ENCODE measurements at places on chromosomes 5 and 9.
A peak's percentile ranks its signal among the peaks of the same experiment; 100 is the strongest.

DNA sequence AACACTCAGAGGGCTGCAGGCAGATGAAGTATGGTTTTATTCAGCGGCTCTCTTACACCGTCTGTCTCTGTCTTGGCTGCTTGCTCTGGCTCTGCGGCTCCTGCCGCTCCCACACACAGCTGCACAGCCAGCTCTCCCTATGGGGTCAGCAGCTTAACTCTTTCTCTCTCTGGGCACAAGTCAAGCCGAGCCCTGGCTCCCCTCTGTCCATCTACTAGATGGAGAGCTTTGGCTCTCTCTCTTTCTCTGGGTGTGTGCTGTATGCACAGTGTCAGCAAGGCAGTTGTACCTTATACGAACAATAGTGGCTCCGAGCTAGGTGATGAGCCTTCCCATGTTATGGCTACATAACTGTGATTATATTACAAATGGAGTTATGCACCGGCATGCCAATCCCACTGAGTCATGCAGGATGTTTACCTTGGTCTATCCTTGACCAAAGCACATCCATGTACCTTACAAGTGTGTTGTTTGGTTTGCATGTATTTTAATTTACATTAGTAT, 19.3 kb upstream of the PPP2CA start:
- DNase-seq: no peak

DNA sequence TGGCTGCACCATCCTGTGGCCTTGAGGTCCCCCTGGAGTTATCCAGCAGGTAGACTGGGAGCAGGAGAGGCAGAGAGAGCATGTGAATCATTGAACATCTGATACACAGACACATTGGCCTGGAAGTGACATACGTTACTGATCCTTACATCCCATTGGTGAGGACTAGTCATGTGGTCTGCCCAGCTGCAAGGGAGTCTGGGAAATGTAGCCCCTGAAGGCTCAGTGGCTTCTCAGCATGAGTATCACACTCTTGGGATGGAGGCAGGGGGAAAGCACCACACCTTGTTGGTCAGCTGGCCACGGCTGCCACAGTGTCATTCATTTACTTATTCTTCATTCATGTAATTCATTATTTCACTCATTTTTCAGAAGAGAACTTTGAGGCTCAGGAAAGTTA, 13.3 kb upstream of the KCNMB1 start:
- no peak for DNase-seq

- DNase-seq: no peak
Measured at GRCh38 chr5:78367318-78367991, 7.0 kb downstream of the SCAMP1 start.

- DNase-seq: no peak
Measured at GRCh38 chr9:71549023-71549422, 219.3 kb downstream of the CEMIP2 start.

GRCh38 chr9:38024036-38024681, 44.9 kb downstream of the SHB start:
- no peak for DNase-seq

GRCh38 chr9:93984860-93985259, 29.7 kb upstream of the BARX1 start:
- no peak for DNase-seq

- no peak for DNase-seq
Measured at GRCh38 chr9:106468431-106468830, 394.5 kb upstream of the ZNF462 start.

- DNase-seq: no peak
Measured at GRCh38 chr5:180718810-180719453, 20.9 kb downstream of the OR2Y1 start.

GRCh38 chr9:84062538-84062937, 81.9 kb downstream of the RMI1 start:
- DNase-seq: no peak

DNA sequence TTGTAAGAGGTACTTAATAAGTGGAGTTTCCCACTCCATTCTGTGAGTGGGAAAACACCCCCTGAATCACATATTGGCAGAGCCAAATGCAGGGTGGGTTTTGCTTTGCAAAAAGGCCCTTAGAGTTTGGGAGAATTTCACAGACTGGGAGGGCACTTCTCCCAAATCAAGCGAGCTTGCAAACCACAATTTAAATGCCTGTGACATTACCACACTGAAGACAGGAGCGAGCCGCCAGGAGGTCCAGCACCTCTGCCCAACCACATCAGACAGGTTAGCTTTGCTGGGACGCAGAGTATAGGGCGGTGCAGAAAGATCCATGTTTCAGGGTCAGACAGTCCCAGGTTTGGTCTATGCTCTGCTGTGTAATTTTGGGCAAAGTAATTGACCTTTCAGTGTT, 2.3 kb downstream of the ALAD start:
- DNase-seq: no peak

GRCh38 chr5:29960323-29960722, 1233.2 kb upstream of the CDH6 start:
- no peak for DNase-seq

- DNase-seq: no peak
Measured at GRCh38 chr9:34741628-34742027, 31.7 kb upstream of the CCL21 start.

GRCh38 chr5:80251636-80252035, 4.2 kb downstream of the SERINC5 start:
- no peak for DNase-seq

- DNase-seq: no peak
Measured at GRCh38 chr9:94076557-94076956, 7.7 kb upstream of the PTPDC1 start.

- no peak for DNase-seq
Measured at GRCh38 chr5:139725073-139725830, 70.4 kb upstream of the PSD2 start.

DNA sequence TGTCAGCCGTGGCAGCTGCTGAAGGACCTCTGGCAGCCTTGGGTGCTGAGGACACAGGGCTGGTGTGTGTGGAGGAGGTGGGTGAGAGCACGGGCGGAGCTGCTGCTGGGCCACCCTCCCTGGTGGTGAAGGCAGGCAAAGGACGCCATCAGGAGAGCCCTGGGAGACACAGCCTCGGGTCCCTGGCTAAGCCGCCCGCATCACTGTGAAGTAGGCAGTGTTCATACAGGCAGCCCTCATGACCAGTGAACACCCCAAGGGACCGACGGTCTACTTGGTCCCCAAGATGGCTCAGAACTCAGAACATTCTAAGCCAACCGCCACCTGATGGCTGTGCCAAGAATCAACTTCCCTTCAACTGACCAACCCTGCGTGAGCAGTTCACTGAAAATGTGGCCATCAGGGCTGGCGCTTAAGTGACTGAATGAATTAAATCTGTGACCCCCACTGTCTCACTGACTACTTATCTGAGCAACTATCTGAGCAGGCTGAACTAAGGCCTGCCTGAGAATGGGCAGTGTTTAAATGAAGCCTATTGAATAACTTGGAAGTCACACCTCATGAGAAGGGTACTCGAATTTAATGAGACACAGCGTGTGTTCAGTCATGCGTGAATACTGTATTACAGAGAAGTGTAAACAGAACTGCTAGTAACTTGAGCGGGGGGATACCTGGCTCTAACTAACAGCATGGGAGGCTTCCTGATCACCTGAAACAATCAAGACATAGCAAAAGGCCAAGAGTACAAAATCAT, 54.7 kb upstream of the SIMC1 start:
- no peak for DNase-seq

GRCh38 chr5:102681403-102681983, 73.6 kb upstream of the PAM start:
- peak; percentile 32 for DNase-seq

- no peak for DNase-seq
Measured at GRCh38 chr5:171306781-171307591, 2.1 kb upstream of the TLX3 start.

DNA sequence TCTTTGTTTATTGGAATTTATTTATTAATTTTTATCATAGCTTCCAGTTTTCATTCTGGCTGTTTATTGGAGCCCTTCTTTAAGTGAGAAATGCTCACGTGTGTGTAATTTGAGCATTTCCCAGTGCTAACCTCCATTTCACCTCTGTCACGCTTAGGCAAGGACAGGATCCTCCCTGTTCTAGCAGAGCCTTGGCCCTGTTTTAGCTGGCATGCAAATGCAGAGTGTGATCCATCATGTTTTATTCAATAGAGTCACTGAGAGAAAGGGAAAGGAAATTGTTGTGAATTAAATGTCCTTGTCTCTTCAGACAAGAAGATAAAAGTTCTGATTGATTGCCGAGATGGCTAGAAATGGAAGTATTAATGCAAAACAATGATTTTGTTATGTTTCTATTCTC, 137.3 kb upstream of the ACO1 start:
- no peak for DNase-seq

DNA sequence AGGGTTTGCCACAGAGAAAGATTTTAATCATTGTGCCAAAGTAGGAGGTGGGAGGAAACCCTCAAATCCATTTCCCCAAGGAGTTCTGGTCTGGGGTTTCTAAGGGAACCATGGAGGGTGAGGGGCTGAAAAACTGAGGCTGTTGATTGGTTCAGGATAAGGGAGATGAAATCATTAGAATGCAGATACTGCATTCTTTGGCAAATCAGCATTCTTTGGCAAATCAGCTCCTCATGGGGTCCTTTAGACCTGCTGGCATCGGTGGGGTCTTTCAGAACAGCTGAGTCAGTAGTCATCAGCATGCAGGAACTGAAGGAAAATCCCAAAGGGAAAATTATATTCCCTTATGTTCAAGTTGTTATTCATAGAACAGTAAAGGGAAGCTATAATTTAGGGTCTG, 585.5 kb downstream of the ISL1 start:
- no peak for DNase-seq

DNA sequence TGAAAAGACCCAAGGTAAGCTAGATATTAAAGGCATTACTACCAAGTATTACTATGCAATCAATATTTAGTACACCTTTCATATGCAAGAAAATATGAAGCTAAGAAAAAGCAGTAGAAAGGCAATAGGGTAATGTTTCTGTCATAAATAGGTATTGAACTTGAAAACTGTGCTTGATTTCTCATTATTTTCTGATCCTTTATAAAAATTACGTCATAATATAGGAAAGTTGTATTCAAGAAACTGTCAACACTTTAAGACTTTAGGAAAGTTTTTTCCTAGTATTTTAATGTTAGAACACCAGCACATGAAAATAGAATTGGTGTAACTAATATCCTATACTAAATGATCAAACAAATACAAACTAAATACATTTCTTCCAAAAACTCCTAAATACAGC, 133.2 kb downstream of the EDIL3 start:
- no peak for DNase-seq

DNA sequence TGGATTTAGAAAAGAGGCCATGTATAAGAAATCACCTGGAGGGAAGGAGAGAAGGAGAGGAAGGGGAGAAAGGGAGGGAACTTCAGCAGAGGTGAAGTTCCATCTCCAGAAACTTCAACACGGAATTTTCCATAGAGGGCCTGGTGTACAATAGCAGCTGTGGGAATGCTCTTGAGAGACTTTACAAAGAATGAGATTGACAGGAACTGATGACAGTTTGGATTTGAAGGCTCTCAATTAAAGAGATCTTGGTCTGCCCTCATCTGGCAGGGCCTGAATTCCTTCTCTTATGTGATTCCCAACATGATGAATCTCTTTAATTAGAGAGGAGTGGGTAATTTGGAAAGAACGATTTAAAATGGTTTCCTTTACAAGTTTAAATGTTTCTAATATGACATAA, 143.5 kb downstream of the MLLT3 start:
- no peak for DNase-seq

DNA sequence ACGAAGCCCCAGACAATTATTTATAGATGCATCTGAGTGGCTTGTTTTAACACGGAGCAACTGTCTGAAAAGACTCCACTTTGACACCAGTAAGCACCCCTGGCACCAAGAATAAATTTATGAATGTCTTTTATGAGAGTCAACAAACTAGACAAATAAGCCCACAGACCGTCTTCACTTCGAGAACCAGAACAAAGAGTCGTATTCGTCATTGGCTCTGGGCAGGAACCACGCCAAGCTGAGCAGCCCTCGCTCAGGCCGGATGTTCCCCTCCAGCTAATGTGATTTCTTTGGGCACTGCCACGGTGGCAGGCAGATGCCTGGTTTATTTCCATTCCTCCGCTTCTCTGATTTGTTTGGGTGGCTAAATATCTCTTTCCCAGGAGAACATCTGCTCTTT, 91.9 kb upstream of the STC2 start:
- no peak for DNase-seq

DNA sequence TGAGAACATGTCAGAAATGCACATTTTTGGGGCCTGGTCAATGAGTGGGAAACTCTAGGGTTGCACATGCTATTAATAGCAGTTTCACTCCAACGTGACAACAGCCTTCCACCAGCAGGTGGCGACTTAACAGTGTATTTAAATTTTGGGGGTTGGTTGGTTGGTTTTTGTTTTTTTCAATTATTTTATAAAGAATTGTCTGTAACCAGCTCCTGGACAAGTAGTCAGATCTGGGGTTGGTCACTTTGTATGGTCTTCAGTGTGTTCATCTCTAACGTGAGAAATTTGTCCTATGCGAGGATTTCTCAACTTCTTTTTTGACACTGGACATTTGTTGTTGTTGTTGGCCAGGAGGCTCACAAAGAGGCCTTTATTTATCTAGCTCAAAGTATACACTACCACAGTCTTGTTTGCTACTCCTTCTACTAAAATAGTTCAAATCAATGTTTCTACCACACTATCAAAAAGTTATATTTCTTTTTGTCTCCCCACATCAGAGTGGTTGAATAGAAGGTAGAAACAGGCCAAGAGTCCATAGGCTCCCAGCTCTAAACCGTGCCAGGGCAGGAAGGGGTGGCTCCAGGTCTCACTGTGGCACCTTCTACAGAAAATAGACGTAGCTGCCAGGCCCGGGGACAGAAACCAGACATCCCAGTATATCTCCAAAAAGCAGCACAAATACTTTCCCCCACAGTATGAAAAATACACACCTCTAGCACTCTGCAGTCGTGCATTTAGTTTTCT, 110.4 kb downstream of the TRPM6 start:
- peak; percentile 50 for DNase-seq

DNA sequence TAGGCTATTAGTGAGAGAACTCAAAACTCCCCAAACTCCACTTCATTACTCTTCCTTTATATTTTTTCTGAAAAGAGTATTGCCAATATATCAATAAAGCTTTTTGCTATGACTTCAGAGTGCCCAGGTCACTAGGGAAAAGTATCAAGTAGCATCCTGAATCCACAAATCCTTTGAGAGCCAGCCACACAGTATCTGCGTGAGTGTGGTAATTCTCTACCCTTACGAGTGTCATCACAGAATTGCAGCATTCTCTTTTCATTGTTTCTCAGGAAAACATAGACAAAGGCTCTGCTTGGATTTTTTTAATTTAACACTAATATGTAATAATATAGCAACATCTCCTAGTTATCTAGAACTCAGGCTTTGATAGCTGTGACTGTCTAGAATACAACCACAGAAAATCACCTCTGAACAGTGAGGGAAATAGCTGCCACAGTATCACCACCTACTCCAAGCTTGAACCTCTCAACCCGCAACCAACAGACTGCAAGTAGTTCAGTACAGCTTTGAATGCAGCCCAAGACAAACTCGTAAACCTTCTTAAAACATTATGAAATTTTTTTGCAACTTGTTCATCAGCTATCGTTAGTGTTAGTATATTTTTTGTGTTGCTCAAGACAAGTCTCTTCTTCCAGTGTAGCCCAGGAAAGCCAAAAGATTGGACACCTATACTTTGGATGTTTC, 79.3 kb upstream of the CCDC152 start:
- DNase-seq: no peak

- no peak for DNase-seq
Measured at GRCh38 chr5:29131285-29131684, 2062.2 kb upstream of the CDH6 start.
